Frontal cortex (tissue), 4 donors: ENCODE measurements at places on chromosomes 2 and 18. TPM values are rescaled to one million over a fixed set of nuclear protein-coding genes. Genes with fewer than 3 reads are reported as not detected.

- DNase-seq: no peak
These were observed 41.4 kb upstream of the RNU4ATAC start for GRCh38 chr2:121489284-121489683.

Gene MSH6
- total RNA-seq: 48.5 TPM

- no peak for DNase-seq
These were observed 31.0 kb downstream of the RAB10 start for GRCh38 chr2:26064846-26065245.

DNA sequence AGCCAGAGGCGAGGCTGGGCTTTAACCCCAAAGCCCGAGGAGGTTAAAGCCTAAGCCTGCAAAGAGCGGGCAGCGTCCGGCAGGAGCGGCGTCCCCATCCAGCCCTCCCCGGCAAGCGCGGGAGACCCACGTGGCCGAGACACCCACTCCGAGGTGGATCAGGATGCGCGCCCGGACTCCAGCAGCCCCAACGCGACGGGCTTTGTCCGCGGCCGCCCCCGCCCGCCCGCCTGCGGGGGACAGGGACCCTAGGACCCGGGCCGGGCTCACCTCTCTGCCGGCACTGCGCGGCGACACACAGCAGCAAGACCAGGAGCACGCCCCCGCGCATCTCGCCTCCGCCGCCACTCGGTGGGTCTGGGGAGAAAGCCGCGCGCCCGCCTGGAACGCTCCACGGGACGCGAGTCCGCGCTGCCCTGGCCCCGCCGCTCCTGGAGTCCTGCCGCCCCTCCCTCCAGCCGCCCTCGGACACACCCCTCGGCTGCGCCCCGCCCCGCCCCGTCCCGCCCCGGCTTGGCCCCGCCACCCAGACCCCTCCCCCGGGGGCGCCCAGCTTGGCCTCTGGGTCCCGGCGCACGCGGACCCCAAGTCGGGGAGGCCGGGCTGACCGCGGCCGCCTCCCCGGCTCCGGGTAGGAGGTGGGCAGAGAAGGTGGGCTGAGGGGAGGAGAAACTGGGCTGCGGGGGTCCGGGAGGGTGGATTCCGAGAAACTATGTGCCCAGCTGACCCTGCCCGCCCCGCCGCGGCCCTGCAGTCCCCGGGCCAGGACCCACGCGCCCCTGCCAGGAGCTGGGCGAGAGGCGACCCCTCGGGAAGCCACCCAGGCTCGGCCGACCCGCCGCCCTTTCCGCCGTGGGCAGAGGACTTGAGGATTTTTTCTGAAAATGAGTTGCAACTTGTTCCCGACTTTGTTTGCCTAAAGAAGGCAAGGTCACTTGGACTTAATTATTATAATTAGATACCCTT lies at the start of gene LAMA1:
Gene LAMA1, minus strand, starts transcription at position 408 of the 966 bp plus-strand sequence. Its CDS starts 77 bp downstream, at position 331.
- DNase-seq: peak; percentile 38

- DNase-seq: no peak
These were observed 54.1 kb downstream of the E2F6 start for GRCh38 chr2:11411768-11412448.

DNA sequence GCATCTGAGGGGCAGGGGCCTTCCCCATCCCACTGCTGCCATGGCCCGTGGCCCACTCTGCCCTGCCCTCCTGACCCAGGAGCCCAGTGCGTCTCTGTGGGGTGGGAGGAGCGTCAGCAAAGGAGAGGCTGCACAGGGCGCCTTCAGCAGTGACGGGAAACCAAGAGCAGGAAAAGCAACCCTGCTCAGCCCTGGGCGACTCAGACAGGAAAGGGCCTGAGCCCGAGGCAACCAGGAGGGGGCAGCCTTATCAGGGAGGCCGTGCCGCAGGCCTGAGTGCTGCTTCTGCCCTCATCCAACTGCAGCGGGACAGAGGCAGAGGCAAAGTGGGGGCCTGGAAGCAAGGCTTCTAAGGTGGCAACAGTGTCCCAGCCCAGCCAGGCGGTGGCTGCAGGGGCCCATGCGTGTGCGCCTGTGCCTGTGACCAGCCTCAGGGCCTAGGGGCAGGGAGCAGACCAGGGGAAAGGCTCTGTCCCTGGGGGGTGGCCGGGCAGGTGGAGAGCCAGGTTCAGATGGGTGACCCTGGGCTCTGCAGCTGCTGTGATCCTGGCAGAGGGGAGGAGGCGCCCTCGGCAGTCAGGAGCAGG lies 23.3 kb upstream of the ALPI start:
- DNase-seq: no peak

Gene CD226
- total RNA-seq: 0.82 TPM

- DNase-seq: peak; percentile 66
These were observed 56.9 kb downstream of the DYSF start for GRCh38 chr2:71510196-71510807.

GRCh38 chr2:204542982-204543608 lies 2.2 kb upstream of the PARD3B start:
- DNase-seq: no peak

DNA sequence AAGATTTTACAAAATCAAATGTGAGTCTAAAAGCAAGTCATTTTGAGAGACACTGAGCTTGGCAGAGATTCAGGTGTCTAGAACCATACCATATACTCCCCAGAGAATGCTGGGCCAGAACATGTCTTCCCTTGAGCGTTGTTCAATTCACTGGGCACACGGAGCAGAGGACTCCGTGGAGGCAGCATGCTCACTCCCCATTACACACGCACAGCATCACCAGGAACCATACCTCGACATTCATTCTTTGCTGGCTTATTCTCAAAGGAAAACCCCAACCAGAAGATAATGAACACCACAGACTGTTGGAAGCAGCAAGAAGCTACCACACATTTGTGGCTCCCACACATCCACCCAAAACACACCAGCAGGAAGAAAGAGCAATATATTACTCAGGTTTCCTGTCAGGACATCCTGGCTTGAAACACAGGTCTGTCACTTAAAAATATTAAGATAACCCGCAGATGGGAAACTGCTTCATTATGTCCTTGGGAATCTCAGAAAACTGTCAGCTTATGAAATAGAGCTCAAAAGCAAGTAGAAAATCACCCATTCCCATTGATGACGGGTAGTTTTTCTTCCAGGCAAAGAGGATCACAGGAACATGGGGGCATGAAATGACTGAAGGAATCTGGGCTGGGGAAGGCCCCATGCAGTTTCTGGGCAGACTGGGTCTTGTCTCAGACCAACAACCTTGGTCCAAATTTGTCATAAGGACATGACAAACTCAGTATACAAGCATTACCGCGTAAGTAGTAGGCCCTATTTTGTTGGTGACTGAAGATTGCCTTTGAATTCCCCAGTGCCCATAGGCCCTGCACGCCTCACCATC lies 46.4 kb downstream of the PCBP1 start:
- no peak for DNase-seq

- DNase-seq: no peak
These were observed 23.8 kb downstream of the SOWAHC start for GRCh38 chr2:109637749-109638570.

- DNase-seq: no peak
These were observed 92.1 kb downstream of the NFATC1 start for GRCh38 chr18:79487801-79488201.

Gene ALK
- total RNA-seq: 2.0 TPM

Gene FHOD3
- total RNA-seq: 46.9 TPM

DNA sequence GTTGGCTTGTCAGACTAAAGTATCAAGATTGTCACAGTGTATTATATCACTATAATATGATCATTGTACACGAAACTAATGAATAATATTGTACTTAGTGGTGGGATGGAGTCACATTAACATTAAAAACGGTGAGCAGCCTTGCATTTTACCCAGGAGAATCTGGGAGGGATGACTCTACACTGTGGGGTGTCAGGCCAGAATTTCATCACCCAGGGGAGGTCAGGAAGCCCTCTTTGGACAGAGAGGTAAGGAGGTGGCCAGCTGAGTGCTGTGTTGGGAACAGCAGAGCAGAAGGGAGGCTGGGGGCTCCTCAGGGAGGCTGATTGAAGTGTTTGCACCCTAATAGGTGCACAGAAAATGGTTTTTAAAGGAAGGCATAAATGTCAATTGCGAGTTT lies 33.0 kb downstream of the CDCA7 start:
- no peak for DNase-seq

Gene SNRNP27
- 45.7 TPM for total RNA-seq
